ENCODE measurements at places on chromosomes 7 and 10. TPM values are rescaled to one million over a fixed set of nuclear protein-coding genes. Genes with fewer than 3 reads are reported as not detected.

SFTPD gene
- total RNA-seq, result not detected

STEAP2 gene
- total RNA-seq, result under 0.01 TPM

AMPH gene
- total RNA-seq, result not detected

MGMT gene
- total RNA-seq, result 36.4 TPM

C10orf62 gene
- total RNA-seq, result not detected

FRG2B gene
- not detected for total RNA-seq

SBDS gene
- 23.4 TPM for total RNA-seq

All from hematopoietic multipotent progenitor cell (in vitro differentiated cells).